Right hindlimb (tissue), 1 donor: ENCODE measurements at places on chromosomes 3 and 15.

- no peak for DNase-seq
Observed at GRCh38 chr15:42605796-42606195, 30.4 kb downstream of the STARD9 start.

DNA sequence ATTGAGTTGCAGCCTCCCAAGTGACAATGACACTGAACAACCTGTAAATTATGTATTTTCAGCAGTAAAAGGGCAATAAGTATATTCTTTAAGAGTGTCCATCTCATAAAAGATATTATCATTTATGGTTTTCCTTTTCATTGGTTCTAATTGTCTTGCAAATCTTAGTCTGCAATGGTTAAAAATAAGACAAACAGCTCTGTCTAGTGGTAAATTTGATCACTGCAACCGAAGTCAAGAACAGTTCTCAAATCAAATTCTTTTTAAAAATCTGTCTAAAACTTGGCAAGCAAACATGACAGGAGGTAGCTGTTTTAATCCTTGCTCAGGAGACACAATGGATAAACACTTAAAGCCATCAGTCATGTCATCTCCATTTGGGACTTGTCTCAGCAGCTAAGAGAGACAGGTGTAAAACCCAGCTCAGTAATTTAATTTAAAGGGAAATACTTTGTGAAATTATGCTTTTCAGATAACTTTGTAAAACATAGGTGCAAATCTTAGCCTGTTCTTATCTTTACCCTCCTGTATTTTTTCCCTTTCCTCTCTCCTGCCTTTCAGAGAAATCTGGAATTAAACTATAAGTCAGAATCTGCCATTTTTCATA is 150.3 kb upstream of the ARHGEF26 start:
- DNase-seq, result no peak

DNA sequence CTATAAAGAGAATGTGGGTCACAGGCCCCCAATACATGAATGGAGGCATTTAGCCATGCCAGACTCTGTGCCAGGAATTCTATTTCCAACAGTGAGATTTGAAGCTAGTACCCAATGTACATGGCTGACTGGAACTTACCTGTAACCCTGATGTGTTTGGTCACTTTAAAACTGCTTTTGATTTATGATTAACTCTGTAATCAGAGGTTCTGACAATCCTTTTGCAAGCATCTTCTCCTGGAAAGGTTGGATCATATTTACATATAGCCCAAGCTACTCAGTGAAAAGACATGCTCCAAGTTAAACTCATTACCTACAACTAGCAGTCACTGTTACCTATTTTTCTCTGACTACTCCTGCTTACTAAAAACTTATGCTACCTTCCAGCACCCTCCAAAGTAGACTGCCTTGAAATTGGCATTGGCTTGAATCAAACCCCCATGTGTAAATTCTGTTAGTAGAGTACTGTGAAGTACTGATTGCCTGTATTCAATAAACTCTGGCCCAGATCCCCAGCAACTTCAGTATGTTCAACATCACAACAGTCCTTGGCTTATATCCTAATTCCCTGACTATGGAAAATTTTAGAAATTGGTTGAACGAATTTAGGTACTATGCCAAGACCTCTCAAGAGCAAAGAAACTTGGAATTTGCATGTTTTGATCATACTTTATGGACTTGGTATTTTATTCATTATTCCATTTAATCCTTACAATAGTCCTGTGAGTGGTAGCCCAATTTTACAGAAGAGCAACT is 665.6 kb upstream of the NECTIN3 start:
- DNase-seq, result no peak

- DNase-seq, result no peak
Observed at GRCh38 chr3:34929036-34929435, 710.3 kb upstream of the ARPP21 start.

- DNase-seq, result no peak
Observed at GRCh38 chr3:48414376-48415250, 15.3 kb downstream of the PLXNB1 start.

DNA sequence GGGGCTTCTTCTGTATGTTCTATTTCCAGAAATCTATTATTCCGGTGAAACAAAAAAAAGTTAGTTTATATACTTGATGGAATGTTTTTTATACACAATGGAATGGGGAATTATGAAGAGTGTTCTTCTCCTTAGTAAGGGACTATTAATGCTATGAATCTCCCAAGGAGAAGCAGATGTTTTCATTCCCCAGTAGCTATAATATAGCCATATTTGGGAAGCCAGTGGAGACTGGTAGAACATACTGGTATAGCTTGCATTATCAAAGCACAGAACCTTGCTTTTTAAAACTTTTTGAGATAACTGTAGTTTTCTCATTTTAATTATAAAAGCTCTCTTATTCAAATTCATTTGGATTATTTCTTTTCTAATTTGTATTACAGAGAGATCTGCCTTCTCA is 38.3 kb downstream of the ADGRG7 start:
- DNase-seq, result no peak
